ENCODE measurements at places on chromosomes 12 and 14. TPM values are rescaled to one million over a fixed set of nuclear protein-coding genes. Genes with fewer than 3 reads are reported as not detected.

The PIANP gene
- not detected for total RNA-seq

The MYF5 gene
- not detected for total RNA-seq

The CLEC2D gene
- total RNA-seq: 3.3 TPM

The KCNJ8 gene
- 1.0 TPM for total RNA-seq

The UNC79 gene
- total RNA-seq: not detected

The DCAF11 gene
- 68.2 TPM for total RNA-seq

The CLMN gene
- total RNA-seq: 3.5 TPM

The CLEC7A gene
- 0.40 TPM for total RNA-seq

The TTC7B gene
- total RNA-seq: 43.2 TPM

The MYRFL gene
- total RNA-seq: not detected

The OR11H6 gene
- not detected for total RNA-seq

The FGF6 gene
- total RNA-seq: not detected

The GUCY2C gene
- not detected for total RNA-seq

The POLE2 gene
- total RNA-seq: 38.6 TPM

The KLRB1 gene
- not detected for total RNA-seq

The PPM1H gene
- total RNA-seq: 12.0 TPM

The BCL2L2 gene
- total RNA-seq: 33.5 TPM

The DBX2 gene
- total RNA-seq: not detected
